Eye (tissue), 1 donor: ENCODE measurements at places on chromosomes 6 and 20.
A peak's percentile ranks its signal among the peaks of the same experiment; 100 is the strongest.

DNA sequence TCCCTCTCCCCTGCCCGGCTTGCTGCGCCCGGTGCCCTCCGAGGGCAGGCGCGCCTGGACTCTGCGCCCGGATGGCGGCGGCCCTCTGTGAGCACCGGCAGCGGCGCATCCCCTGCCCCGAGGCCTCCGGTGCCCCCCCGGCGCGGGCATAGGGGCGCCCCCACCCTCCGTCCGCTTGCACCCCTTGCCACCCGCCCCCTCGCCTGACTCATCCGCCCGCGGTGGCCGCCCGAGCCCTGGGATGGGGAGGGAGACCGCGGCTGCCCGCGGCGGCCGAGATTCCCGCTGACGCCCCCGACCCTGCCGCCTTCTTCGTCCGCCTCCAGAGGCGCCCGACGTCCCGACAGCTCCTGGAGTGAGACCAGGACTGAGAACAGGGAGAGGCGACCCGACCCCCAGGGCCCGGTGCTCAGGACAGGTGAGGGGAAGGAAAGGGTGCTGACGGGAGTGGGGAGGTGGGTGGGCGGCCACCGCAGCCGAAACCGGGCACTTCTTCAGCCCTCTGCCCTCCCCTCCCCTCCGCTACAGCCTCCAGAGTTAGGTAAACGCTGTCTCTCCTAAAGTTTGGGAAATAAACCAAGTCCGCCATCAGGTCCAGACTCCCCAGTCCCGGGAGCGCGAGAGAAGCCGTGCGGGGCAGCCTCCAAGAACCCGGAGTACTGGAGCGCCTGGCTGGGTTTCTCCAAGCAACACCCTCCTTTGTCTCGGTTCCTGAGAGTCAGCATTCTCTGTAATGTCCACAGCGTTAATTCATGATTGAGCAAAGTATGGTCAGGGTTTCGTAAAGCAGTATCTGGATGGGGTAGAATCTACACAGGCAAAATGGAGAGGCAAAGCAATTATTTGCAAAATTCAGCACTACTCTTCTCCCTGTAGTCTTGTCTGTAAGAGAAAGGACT is 539 bp downstream of the TMEM200A start:
- peak; percentile 77 for DNase-seq

DNA sequence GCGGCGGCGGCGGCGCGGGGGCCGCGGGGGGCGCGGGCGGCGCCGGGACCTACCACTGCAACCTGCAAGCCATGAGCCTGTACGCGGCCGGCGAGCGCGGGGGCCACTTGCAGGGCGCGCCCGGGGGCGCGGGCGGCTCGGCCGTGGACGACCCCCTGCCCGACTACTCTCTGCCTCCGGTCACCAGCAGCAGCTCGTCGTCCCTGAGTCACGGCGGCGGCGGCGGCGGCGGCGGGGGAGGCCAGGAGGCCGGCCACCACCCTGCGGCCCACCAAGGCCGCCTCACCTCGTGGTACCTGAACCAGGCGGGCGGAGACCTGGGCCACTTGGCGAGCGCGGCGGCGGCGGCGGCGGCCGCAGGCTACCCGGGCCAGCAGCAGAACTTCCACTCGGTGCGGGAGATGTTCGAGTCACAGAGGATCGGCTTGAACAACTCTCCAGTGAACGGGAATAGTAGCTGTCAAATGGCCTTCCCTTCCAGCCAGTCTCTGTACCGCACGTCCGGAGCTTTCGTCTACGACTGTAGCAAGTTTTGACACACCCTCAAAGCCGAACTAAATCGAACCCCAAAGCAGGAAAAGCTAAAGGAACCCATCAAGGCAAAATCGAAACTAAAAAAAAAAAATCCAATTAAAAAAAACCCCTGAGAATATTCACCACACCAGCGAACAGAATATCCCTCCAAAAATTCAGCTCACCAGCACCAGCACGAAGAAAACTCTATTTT is 2.0 kb downstream of the FOXC1 start:
- peak; percentile 80 for DNase-seq

DNA sequence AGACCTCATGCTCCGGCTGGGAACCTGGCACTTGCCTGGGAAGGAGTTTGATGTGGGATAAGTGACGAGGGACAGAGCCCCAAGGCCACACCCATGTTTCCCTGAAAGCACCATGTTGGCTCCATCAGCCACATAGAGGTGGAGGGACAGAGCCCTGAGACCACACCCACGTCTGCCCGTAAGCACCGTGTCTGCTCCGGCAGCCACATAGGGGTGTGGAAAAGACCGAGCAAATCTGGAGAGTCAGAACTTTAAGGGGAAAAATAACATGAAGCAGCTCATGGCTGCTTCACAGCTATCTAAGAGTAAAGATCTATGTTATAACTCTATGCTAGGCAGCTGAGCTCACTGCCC is 15.3 kb downstream of the SLCO4A1 start:
- DNase-seq = no peak

- no peak for DNase-seq
Observed at GRCh38 chr20:46253391-46253790, 54.9 kb downstream of the CDH22 start.

DNA sequence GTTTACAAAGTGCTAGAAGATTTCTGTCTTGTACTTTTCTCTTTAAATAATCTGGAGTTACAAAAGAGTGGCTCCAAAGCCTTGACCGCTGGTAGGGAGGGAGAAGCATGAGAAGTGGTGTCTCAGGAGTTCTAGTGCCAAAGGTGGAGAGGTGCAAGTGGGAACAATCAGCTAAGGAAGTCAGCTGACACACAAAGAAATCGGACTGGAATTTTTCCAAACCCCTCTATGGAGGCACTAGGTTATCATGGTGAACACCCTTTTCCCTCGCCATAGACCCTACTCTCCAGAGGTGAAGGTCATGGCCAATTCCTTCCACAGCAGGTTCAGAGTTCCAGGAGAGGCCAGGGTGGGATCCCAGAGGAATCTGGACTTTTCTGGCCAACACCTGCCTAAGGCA is 14.8 kb downstream of the PLAGL2 start:
- DNase-seq = no peak

DNA sequence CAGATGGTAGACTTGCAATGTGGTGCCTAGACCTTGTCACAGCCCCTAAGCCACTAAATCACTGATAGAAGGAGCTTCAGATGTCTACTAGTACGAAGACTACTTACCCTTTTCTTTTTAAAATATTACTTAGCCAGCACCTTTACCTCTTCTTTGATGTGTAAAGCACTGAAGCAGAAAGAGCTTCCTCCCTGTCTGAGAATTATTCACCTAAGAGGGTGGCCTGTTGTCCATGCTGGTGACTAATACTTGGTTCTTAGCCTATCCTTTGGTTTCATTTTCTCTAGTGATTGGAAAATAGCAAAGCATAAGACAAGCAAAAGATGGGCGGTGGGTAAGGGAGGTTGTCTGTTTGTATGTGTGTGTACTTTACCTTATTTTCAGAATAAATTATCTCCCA is 794.6 kb downstream of the TFAP2A start:
- DNase-seq = no peak

GRCh38 chr6:78700991-78701390 is 166.4 kb upstream of the IRAK1BP1 start:
- no peak for DNase-seq

DNA sequence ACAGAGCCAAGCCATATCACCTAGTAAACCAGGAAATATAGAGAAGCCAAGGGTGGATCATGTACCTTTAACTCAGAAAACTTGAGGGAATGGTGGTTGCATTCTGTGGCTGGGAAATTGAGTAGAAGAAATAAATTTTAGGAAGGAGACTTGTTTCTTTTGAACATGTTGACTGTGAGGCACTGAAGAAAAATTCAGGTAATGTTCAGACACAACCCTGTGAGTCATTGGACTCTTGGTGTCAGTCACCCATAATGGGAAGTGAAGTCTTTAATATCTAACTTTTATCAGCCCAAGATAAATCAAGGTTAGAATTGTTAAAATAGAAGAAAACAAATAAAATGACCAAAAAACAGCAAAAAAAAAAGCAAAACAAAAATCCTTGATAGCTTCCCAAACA is 98.8 kb upstream of the GRIK2 start:
- DNase-seq = no peak

DNA sequence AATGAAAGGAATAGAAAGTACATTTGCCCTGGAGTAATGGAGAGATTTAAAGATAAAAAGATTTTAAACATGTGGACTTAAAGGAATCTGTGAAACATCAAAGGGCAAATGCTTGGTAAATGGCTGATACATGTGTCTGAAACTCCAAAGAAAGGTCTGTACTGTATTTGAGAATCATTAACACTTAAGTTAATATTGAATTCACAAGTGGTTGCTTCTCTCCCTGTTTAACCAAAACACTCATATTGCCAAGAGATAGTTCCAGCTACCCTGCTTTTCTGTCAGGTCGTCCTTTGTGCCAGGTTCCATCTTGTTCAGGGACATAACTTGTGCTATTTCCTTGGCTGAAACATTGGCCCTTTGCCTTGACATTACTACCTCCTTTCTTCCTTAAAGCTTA is 171.3 kb upstream of the HS3ST5 start:
- DNase-seq = no peak

DNA sequence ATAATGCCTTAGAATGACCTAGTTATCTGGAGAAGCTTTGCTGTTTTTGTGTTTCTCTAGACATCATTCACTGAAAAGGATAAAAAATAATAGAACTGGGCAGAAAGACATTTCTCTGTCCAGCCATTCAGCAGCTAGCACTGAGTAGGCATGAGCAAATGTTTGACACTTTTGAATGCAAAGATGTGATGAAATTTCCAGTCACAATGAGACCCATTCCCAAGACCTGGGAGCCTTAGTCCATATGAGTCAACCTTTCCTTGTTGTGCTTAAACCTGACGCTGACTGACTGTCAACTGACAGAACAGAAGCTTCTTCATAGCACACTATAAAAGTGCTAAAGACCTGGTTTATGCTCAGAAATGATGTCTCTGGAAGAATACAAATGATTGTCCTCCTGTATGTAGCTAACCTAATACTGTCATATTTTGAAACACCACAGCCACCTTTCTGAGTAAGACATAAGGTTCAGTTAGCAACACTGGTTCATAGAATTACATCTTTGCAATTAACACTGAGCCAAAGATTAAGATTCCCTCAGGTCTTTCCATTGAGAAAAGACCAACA is 17.1 kb downstream of the RALGAPA2 start:
- no peak for DNase-seq

DNA sequence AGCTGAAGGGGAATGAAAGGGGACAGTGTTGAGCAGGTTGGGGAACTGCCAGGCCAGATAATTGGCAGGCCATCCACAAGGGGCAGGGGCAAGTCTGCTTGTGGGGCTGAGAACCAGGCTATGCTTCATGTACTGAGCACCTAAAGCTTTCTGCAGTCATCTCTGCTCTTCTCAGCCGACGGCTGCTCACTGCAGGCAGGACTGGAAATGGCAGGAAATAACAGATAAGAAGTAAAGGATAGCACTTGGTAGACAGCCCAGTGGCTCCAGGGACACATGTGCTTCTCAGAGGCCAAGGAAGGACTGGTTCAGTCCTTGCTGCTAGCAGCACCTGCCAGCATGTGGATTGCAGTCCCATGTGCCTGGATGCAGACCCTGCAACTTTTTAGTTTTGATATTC is 89.8 kb downstream of the CD164 start:
- no peak for DNase-seq
